Activated gamma-delta T cell (primary cell): ENCODE measurements at places on chromosomes 11 and 22.
A peak's percentile ranks its signal among the peaks of the same experiment; 100 is the strongest.

GRCh38 chr11:123561431-123561800 lies 93.0 kb downstream of the SCN3B start:
- DNase-seq: no peak

- no peak for DNase-seq
Measured at GRCh38 chr11:74347381-74347780, 35.9 kb upstream of the P4HA3 start.

DNA sequence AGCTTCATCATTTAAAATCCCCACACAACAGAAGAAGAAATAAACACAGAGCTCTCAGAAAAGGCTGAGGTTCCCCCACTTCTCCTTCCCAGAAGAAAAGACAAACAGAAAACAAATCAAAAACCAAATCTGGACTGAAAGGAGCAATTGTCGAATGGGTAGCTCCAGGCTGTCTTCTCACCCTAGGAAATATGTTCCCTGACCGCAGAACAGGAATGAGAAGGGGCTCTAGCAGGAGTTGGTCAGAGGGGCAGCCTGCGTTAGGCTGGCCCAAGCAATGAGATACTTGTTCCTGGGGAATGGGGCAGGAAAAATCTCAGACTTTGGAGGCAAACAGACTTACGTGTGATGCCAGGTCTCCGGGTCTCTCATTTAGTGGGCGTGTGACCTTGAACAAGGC lies 562.6 kb upstream of the CADM1 start:
- no peak for DNase-seq

DNA sequence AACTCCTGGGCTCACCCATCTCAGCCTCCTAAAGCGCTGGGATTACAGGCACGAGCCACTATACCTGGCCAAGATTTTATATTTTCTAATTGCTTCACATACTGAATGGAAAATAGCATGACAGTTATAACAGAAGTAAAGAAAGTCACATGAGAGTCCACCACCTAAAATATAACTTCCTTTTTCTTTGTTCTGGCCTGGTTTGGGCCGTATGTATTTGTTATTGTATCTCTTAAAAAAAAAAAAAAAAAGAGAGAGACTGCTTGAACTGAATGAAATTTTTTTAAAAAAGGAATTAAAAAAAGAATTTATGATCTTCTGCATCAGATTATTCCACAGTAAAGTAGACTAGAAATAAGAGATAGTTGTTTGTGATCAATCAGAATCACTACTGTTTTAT lies 86.0 kb upstream of the GRIK4 start:
- DNase-seq: no peak

GRCh38 chr22:22014285-22014659 lies 31.7 kb upstream of the TOP3B start:
- DNase-seq: no peak

GRCh38 chr11:118928870-118929500 lies 3.3 kb upstream of the BCL9L start:
- DNase-seq: peak; percentile 44

DNA sequence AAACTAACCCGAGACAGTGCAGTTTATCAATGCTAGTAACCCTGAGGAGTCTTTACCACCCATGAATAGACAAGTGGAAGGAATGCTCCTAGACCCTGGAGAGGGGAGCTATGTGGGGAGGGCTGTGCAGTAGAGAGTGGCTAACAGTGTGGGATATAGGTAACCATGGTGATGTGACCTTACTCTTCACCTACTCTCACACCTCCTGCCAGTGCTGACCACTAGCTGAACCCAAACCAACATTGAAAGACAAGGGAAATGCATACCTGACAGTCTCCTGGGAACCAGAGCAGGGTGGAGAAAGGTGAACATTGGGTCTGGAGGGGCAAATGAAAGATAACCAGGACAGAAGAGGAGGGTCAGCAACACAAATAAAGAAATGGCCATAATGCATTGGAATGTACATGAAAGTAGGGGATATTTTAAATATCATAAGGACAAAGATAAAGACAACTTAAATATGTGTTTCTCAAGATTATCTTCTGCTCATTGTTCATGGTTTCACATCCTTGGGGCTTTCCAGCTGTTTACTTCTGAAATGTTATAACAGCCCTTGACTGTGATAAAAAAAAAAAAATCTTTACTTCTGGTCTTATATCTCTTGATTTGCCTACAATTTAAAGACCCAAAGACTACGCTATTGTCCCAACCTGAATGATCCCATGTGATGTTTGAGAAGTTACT lies 983.3 kb upstream of the TENM4 start:
- DNase-seq: no peak

- peak; percentile 21 for DNase-seq
Measured at GRCh38 chr11:46120346-46121300, 631 bp downstream of the PHF21A start.

- DNase-seq: no peak
Measured at GRCh38 chr11:17010851-17011420, 3.3 kb downstream of the PLEKHA7 start.

DNA sequence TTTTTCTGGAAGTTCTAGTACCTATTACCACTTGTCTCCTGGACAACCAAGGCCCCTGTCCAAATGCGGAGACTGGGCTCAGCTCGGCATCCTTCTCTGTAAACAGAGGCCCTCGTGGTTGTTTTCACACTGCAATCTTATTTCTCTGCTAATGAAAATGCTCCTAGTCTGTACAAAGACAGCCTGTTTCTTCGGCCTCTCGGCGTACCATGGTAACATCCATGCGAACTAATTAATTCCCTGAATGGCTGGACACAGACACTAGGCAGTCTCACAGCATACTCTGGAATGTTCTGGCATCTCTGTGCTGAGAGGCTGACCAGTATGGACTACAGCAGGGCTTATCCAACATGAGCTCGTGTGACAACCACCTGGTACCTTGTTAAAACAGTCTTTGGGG lies 5.7 kb downstream of the POLR3H start:
- no peak for DNase-seq

DNA sequence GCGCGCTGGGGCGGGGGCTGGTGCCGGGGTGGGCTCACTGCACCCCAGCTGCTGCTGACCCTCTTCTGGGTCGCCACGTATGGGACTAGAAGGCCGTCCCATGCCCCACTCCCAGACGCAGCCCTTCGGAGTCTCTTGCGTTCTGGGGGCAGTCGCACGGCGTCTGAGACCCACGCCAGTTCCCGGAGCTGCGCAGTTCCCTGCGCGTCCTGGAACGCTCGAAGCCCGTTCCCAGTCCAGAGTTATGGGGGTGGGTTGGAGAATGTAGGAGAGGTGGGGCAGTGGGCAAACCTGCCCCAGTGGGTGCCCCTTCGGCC lies 375 bp downstream of the LAYN start:
- DNase-seq: no peak

DNA sequence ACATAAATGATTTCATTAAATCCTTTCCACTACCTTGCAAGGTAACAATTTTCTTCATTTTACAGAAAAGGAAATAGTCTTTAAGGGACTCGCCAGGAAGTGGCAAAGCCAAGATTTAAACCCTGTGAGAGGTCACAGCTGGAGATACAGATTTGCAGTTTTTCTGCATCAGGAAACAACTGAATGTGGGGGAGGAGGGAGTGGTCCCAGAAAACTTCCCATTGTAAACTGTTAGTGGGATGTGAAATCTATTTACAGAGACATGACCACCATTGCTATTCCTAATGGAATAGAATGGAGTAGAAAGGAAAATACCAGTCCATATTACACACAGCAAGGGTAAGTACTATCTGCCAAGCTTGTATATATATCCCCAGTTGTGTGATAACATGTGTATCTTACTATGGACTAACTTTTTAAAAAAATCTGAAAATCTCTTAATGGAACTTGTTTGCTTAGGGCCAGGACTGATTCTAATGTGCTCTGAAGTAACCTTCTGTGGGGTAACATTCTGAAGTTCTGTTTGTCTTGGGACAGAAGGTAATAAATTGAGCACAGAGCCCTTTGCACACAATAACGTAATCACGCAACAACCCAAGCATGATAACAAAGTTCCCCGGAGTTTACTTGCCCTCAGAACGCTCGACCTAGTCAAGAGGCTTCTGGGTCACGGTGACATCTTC lies 10.9 kb upstream of the TSKU start:
- DNase-seq: no peak

DNA sequence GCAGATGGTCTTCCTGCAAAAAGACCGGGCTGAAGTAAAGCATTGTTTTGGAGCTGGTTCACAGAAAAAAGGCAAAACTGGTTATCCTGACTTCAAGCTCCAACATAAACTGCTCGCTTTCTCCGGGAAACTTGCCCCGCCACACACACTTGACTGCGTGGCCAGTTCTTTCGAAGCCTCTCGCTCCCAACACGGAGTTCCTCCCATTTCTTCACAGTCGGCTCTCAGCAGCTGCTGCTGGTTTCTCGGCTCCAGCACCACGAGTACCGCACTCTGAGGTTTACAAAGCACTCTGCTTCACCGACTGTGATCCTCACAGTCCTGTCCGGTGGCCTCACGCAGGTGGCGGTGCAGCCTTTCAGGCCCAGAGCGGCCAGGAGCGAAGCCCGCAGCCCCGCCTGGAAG lies 264 bp downstream of the CHEK1 start:
- no peak for DNase-seq

DNA sequence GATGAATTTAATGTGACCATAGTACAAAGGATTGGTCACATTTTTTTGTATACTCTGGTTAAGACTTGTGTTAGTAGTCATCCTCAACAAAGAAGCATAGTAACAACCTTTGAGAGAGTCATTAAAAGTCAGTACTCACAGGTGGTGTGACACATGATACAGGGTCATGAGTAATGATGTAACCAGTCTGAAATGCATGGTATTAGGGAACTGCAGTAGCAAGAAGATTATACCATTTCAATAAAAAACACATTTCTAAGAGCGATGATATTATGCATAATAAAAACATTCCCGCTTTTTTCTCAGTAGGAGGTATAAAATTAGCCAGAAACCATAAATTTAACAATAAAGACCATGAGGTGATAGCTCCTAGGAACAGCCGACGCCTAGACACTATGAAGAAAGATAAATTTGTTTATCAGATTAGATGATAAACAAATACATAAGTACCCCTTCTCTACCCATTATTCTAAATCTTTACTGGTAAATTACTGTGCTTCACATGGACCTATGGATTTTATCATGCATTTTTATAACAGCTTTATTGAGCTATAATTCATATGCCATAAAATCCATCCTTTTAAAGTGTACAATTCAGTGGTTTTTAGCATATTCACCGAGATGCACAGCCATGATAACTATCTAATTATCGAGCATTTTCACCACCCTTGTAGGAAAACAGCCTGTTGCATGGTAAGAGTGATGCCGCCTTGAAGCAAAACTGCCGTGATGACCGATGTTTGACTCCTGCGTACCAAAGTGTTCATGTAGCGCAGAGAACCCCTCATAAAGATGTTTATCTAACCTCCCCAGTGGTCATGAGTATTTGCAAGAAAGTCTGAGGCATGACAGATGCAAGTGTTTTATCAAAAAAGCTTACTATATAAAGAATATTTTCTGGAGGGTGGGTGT lies 41.8 kb downstream of the TMPRSS5 start:
- DNase-seq: no peak

DNA sequence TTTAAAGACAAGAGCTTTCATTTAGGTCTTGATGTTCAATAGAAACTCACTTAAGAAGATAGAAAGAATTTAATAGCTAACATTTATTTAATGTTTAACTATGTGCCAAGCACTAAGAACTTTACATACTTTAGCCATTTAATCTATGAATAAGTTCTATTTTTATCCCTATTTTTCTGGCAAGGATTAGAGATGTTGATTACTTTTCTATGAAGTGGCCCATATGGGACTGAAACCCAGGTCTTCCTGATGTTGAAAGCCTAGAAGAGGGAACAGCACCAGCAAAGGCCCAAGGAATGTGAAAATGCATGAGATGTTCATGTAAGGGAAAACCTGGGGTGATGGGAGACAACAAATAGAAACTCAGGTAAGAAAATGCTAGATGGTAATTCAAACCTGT lies 15.4 kb upstream of the TBCEL start:
- DNase-seq: no peak

GRCh38 chr22:41300661-41301060 lies 664 bp upstream of the ZC3H7B start:
- DNase-seq: no peak

DNA sequence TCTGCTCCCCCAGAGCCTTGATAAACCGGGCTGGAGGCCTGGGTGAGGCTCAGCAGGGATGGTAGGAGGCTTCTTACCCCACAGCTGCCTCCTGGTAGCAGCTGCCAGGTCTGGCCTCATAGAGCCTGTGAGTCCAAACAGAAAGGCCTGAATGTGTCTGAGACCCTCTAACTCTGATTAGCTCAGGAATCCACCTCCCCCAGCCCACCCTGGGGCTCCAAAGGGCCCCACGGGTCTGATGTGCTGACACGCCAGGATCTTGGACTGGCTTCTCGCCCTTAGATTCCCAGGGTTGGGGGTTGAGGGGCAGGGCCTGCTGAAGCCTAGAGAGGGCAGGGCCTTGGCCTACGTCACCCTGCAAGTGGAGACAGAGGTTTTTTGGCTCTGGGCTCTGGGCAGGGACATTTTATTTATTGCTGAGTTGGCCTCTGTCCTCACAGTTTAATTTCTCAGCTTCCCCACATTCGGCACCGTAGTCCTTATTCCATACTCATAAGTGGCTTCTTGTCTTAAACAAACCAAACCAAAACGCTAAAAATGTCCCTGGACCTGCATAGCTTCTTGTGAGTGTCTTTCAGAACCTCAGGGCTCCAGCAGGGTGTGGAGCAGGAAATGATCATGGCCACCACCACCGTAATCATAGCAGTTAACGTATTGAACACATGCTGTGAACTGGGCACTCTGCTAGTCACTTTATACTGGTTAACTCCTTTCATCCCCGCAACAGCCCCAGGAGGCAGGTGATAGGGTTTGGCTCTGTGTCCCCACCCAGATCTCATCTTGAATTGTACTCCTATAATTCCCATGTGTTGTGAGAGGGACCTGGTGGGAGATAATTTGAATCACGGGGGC lies 25.1 kb downstream of the KIAA1671 start:
- DNase-seq: no peak

DNA sequence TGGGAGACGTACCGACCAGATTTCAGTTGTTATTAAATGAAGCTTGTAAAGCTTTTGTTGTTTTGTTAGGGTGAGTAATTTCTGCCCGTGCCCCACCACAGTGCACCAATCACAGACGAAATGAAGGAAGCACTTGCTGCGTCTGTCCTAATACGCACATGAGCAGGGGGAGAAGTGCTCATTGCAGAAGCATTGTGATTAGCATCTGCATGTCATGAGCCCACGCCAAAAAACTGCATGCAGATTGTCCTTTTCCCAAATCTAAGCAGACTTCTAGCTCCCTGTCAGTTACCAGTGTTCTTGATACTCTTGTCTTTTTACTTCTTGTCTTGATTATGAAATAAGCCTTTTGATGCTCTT lies 15.5 kb downstream of the RBX1 start:
- no peak for DNase-seq

- no peak for DNase-seq
Measured at GRCh38 chr22:45511847-45512261, 9.2 kb downstream of the FBLN1 start.
